ENCODE measurements at places on chromosomes 1 and 21. TPM values are rescaled to one million over a fixed set of nuclear protein-coding genes. Genes with fewer than 3 reads are reported as not detected.

DNA sequence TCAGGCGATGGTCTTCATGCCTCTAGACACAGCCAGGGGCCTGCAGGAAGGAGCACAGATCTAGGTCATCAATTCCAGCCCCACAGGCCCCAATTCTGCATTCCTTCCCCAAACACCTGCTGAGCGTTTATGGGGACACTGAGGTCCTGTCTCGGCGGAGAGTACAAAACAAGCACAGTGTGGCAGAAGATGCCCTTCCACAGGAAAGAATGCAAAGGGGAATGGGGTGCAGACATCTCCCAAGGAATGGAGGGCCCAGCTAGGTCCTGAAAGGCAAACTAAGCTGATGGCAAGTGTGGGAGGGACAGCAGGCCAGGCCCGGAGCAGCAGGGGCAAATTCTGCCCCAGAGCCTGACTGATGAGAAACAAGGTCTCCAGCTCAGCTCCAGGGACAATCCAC, 3.5 kb upstream of the S100A8 start:
- no peak overlapping the region for H3K27ac ChIP-seq
- H3K4me3 ChIP-seq: no peak overlapping the region
- H3K36me3 ChIP-seq: no peaks in the 10 kb centered on the region
- no peaks in the 10 kb centered on the region for H3K4me1 ChIP-seq
- DNase-seq: no peak

- no peaks in the 10 kb centered on the region for H3K36me3 ChIP-seq
- H3K27ac ChIP-seq: no peak overlapping the region
- peaks cover 16% of the 10 kb centered on the region for H3K27me3 ChIP-seq
- peak; percentile 73 for DNase-seq
Measured at GRCh38 chr1:159936273-159936904, 9.0 kb downstream of the IGSF9 start.

ITLN2 gene
- not detected for total RNA-seq

DNA sequence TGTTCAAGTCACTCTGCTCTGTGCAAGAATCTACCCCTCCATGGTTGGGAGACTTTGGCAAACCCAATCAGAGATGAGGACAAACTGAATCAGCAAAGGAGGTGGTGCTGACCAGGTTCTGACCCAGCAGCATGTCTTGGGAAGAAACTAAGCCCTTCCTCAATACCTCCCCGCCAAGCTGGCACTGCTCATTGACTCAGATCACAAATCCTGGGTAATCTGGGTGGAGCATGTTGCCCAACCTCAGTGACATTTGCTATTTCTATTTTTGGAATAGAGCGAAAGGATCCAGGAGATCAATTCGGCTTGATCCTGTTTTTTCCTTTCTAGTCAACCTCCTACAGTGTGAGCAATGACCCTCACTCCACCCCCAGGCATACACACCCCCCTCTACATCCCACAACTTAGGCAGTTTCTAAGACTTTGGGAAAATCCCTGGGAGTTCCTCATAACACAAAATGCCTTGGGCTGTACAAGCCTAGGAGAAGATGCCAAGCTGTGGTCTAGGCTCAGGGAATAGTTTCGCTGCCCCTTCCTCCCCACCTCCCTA, 166.8 kb upstream of the KCNJ6 start:
- no peak for DNase-seq
- no peak overlapping the region for H3K27ac ChIP-seq
- H3K27me3 ChIP-seq: no peaks in the 10 kb centered on the region
- no peaks in the 10 kb centered on the region for H3K4me1 ChIP-seq
- H3K4me3 ChIP-seq: no peak overlapping the region

DNA sequence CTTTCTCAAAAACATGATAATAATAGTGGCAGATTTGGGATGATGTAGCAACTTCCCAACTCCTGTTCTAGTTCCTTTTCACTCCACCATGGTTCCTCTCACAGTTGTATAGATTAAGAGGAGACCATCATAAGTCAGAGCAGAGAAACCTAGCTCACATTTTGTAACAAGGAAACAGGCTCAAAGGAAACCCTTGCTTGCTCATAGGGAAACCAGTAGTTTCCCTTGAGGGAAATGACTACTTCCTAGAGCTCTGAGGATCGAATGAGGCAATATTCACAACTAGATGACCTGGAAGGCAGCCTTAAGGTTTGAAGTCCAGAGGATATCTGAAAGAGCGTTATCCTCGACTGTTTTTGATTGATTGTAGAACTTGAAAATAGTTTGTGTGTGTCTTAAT, 76.1 kb upstream of the C8B start:
- H3K27ac ChIP-seq: no peak overlapping the region
- H3K36me3 ChIP-seq: no peaks in the 10 kb centered on the region
- no peak for DNase-seq
- no peaks in the 10 kb centered on the region for H3K4me1 ChIP-seq

MYBPH gene
- not detected for total RNA-seq

MPC2 gene
- 48.7 TPM for total RNA-seq

- H3K36me3 ChIP-seq: no peaks in the 10 kb centered on the region
- H3K4me1 ChIP-seq: no peaks in the 10 kb centered on the region
- no peak for DNase-seq
- H3K27me3 ChIP-seq: peaks cover 2% of the 10 kb centered on the region
Measured at GRCh38 chr1:3181956-3182355, 113.0 kb downstream of the PRDM16 start.

DNA sequence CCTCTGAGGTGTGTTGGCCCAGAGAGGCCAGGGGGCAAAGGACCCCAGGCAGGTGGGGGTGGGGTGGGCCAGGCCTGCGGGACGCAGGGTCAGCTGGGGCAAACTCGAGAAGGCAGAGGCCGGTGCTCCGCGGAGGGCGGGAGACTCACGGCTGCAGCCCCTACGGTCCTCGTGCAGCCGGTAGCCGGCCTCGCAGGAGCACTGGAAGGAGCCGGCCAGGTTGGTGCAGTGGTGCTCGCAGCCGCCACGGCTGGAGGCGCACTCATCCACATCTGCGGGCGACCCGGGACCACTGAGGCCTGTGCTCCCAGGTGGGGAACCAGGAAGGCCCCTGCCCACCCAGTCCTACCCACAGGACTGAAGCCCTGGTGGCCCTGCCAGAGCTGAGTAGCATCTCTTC, 55.3 kb downstream of the ARHGEF16 start:
- H3K36me3 ChIP-seq: no peaks in the 10 kb centered on the region
- H3K27ac ChIP-seq: no peak overlapping the region
- H3K27me3 ChIP-seq: no peaks in the 10 kb centered on the region
- H3K4me3 ChIP-seq: no peak overlapping the region

DNA sequence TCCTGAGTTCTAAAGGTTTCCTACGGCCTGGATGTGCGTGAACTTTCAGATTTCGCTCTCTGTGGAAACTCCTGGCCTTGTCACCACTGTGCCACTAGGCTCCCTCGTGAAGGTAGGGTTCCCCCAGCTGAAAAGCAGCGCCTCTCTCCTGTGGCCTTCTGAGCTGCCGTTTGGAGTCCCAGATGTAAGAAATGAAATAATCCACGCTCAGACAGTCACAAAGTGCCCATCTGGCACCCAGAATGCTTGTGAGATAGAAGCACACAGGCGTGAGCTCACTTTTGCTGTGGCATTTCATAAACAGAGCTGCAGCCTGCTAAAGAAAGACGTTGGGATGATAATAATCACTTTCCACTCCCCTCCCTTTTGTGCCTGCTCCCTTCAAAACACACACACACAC, 65.8 kb downstream of the LMO4 start:
- no peaks in the 10 kb centered on the region for H3K36me3 ChIP-seq
- no peak overlapping the region for H3K27ac ChIP-seq
- H3K4me1 ChIP-seq: no peaks in the 10 kb centered on the region
- no peak for DNase-seq
- peaks cover 45% of the 10 kb centered on the region for H3K27me3 ChIP-seq
